ENCODE measurements at places on chromosomes 11 and 22. TPM values are rescaled to one million over a fixed set of nuclear protein-coding genes. Genes with fewer than 3 reads are reported as not detected.

Gene ZC3H12C
- total RNA-seq: 13.9 TPM

Gene OR2AG1
- not detected for total RNA-seq

Gene UBQLN3
- total RNA-seq: 0.26 TPM

Gene BRSK2
- total RNA-seq: 3.3 TPM

Gene HTR3A
- total RNA-seq: 0.29 TPM

Gene NTM
- 11.2 TPM for total RNA-seq

Gene DRD4
- 2.6 TPM for total RNA-seq

Gene RCOR2
- total RNA-seq: 2.7 TPM

Gene CD3E
- 15.7 TPM for total RNA-seq

Gene OOSP2
- not detected for total RNA-seq

Gene FAM180B
- total RNA-seq: 0.14 TPM

Data from mucosa of gallbladder (tissue), 1 donor.